Erythroblast (primary cell): ENCODE measurements at places on chromosomes 11 and 22.
A peak's percentile ranks its signal among the peaks of the same experiment; 100 is the strongest.

GRCh38 chr22:29840498-29840897 is 2.4 kb upstream of the ASCC2 start:
- DNase-seq: peak; percentile 69

GRCh38 chr11:57324154-57324885 is 432 bp downstream of the TNKS1BP1 start:
- peak; percentile 61 for DNase-seq

- no peak for DNase-seq
These were observed 23.7 kb upstream of the ARFGAP3 start for GRCh38 chr22:42880815-42881214.

GRCh38 chr11:88623531-88623930 is 286.0 kb upstream of the CTSC start:
- no peak for DNase-seq

GRCh38 chr11:112166562-112166961 is 610 bp upstream of the TEX12 start:
- DNase-seq: no peak

- no peak for DNase-seq
These were observed 83.1 kb downstream of the WNT11 start for GRCh38 chr11:76123248-76123647.

DNA sequence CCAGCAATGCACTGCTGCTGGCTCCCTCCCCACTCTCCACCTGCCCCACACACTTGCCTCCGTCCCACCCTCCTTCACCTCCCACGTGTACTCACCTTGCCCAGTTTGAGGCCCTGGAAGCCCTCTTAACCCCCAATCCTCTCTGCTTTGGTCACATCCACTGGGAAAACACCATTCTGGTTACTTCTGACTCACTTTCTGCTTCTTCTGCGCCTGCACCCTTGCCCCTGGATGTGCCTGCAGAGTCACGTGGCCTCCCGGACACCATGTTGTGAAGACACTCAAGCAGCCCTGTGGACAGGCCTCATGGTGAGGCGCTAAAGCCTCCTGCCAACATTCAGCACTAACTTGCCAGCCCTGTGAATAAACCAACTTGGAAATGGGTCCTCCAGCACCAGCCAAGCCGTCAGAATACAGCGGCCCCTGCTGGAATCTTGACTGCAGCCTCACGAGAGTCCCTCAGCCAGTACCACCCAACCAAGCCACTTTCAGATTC is 2.6 kb upstream of the NAALADL1 start:
- DNase-seq: peak; percentile 60

DNA sequence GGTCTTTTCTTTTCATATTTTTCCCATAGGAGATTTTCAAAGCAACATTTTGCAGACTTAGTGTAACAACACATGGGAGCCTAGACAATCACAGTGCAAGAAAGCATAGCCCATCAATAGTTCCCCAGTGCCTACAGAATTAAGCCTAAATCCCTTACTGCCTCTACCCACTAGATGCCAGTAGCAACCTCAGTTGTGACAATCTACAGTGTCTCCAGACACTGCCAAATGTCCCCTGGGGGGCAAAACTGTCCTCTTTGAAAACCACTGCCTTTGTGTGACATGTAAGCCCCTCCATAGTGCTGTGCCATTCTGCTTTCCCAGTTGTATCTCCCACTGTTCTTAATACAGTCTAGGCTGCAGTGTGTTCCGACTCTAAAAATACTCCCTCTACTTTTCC is 1329.0 kb downstream of the LRRC4C start:
- no peak for DNase-seq

DNA sequence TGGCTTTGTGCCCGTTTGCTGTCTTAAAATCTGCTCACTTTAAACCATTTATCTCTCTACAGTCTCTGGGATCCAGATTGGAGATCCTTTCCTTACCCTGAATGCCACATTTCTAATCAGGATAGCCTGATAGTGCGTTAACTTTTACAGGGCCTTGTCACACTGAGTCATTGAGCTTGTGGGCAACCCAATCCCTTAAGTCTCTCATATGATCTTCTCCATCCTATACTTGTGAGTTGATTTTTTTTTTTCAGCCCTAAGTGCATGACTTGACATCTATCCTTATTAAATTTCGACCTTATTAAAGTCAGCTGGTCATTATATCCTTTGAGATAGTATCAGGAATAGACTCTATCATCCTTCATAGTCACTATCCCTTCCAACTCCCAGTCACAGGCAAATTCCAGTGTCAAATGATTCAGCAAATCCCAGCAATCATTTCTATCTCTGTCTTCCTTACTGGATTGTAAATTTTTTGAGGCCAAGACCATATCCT is 57.7 kb downstream of the TEAD1 start:
- no peak for DNase-seq

DNA sequence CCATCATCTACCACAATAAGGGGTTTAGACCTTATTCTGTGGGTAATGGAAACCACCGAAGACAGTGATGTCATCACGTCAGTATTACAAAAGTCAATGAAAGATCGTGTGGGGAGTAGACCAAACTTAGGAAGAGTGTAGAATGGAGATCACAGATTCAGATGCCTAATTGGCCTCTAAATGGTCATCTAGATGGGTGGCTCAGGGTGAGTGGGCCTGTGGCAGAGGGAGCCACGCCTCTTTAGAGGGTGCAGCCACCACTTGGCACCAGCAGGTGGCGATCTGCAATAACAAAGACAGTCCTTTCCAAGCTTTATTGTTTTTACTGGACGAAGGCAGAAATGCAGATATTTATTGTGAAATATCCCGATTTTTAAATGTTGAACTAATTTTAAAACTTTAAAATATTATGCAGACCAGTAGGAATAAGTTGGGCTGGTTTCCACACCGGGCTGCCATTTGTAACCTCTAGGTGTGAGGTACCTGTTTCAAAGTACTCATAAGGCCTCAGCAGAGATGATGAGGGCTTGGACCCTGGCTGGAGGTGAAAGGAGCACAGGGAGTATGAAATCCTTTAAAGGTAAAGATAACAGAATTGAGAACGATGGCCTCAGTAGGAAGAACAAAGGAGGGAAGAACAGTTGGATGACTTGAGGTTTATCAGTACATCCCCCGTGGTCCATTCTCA is 222.0 kb downstream of the DBX1 start:
- peak; percentile 52 for DNase-seq

- DNase-seq: no peak
These were observed 74.0 kb upstream of the PHF21B start for GRCh38 chr22:45083659-45084305.

- DNase-seq: peak; percentile 62
These were observed 35.2 kb downstream of the PPP2R1B start for GRCh38 chr11:111730871-111731591.

DNA sequence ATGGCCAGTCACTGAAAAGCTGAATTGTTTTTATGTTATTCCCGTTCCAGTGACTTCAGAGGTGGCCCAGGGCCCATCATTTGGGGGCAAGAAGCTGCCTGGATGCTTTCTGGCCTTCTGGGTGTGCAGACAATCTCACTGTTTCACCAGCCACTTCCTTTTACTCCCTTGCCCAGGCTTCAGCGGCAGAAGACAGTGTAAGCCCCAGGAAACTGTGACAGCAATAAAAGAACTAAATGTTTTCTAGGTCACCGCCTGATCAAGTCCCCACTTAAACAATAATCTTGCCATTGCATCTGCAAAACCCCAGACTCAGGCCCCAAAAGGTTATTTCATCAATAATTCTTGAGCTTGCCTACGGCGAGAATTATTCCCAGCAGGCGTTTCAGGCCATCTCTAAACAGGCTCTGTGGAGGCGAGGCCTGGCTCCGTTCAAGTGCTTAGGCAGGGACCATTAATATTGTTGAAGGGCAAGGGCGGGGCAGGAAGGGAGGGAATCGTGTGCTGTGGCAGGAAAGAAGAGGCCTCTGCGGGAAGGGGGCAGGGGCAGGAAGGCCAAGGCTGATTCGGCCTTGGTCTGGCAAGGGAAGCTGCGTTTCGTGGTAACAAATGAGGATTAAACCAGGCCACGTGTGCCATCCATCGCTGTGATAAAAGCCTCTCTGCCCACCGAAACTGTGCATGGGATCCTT is 252.3 kb downstream of the KIRREL3 start:
- no peak for DNase-seq

GRCh38 chr22:38461414-38462081 is 6.3 kb upstream of the KDELR3 start:
- DNase-seq: peak; percentile 77

DNA sequence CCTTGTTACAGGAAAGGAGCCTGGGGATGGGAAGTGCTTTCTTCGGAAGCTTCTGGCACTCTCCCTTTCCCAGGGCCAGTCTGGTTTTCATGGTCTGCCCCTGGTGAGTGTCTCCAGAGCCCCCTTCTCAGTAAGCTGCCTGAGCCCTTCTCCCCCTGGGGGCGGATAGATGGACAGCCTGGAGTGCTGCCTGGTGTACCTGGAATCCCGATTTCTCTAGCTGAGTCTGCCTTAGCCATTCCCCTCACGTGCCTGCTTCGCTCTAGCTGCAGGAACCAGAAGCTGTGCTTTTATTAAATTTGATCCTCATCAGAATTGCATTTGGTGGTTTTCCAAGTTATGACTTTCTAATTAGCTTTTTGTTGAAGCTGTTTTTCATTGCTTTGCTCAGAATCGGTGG is 152.9 kb upstream of the NAV2 start:
- no peak for DNase-seq

GRCh38 chr11:4459500-4459899 is 10.4 kb downstream of the OR52K2 start:
- no peak for DNase-seq

DNA sequence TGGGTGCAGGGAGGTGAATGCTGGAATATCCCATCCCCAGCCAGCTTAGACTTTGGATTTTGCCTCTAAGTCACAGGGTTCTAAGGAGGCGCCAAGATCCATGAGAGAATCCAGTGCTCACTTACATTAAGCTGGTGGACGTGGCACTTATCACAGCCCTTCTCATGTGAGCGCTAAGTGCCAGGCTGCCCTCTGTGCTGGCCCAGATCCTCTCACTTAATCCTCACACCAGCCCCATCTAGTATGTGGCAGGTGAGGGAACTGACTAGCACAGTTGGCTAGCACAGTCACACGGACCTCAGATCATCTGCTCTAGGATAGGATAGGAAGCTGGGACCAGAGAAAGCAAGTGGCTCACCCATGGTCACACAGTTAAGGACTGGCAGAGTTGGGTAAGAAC is 3.6 kb downstream of the HMOX1 start:
- DNase-seq: no peak

DNA sequence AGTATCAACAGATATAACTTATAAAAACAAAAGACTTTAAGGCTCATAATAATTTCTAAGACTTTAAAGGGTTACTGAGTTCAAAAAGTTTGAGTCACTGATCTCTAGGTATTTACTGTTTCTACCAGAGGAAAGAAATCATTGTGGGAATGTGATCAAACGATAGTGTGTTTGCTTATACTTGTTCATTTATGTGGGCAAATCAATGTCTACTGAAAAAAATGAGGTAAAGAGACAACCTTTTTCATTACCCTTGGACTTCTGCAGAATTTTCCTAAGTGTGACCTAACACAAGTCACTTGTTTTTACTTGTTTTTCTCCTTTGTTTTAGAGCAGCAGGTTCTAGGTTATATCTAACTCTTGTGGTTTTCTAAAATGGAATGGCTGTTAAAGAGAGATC is 65.4 kb downstream of the PRR5L start:
- no peak for DNase-seq

GRCh38 chr22:21984793-21985192 is 2.2 kb upstream of the TOP3B start:
- DNase-seq: peak; percentile 41

- no peak for DNase-seq
These were observed 22.1 kb upstream of the SYT7 start for GRCh38 chr11:61602775-61603569.

- no peak for DNase-seq
These were observed 32.1 kb downstream of the CACNG2 start for GRCh38 chr22:36671404-36671803.

DNA sequence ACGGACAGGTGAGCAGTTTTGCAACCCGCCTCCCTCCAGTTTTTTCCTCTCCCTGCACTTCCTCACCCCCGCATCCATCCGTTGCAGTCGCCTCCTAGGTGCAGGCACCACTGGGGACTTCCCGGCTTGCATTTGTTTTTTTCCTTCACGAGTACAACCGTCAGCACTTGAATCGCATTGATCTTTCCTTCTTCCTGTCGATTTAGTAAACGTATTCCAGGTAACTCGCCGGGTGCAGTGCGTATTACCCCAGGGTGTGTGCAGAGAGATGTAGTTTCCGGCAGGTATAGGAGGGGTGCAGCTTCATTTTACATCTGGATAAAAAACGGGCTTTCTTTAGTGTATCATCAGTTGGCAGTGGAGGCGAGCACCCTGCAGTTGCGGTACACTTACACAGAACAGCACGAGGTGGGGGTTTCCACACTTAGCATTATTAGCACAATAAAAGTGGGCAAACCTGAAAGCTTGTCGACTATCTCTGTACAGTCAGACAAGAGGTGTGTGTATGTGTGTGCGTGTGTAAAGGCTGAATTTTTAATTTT is at the start of gene SORL1-AS1:
Gene SORL1-AS1 (minus strand): TSS at position 359 of the 542 bp plus-strand sequence.
- DNase-seq: no peak

DNA sequence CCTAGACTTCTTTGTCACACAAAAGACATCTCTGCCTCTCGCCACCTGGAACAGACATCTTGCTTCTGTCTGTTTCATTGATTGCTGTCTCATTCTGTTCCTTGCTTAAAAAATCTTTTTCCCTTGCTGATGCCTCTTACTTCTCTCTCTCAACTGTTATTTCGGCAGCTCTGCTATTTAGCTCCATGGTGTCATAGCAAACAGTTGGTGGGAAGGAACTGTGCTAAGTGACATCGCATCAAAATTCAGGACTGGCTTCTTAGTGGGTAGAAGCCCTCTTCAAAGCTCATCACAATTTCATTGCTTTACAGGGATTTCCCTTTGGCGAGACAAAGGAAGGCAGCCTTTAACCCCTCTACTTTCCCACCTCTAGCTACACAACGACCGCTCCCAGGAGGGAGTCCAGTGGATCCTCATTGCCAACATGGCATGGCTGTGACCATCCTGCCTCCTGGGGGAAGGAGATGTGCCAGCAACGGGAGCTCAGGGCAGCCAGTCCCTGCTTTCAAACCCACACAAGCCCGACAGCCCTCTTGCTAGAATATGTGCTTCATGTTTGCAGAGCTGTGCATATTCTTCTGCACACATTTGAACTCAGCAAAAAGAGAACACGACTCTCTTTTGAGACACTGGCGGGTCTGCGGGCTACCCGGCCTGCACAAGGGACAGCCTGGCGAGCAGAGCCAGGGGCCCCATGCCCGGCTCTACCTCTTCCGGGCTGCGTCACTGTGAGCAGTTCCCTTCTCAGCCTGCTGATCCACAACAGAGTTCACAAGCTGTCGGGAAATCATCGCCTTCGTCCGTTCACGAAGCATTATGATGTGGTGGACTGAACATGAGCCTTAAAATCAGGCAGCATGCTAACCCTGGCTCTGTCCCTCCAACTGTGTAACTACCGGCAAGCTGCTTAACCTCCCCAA is 51.1 kb upstream of the JAM3 start:
- DNase-seq: no peak

DNA sequence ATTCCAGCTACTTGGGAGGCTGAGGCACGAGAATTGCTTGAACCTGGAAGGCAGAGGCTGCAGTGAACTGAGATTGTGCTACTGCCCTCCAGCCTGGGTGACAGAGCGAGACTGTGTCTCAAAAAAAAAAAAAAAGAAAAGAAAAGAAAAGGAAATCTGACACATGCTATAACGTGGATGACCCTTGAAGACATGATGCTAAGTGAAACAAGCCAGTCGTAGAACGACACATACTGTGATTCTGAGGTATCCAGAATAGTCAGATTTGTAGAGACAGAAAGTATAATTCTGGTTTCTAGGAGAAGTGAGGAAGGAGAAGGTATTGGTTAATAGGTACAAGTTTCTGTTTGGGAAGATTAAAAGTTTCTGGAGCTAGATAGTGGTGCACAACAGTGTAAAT is 6.7 kb upstream of the APOA5 start:
- no peak for DNase-seq
